ENCODE measurements at places on chromosomes 3 and 15.

DNA sequence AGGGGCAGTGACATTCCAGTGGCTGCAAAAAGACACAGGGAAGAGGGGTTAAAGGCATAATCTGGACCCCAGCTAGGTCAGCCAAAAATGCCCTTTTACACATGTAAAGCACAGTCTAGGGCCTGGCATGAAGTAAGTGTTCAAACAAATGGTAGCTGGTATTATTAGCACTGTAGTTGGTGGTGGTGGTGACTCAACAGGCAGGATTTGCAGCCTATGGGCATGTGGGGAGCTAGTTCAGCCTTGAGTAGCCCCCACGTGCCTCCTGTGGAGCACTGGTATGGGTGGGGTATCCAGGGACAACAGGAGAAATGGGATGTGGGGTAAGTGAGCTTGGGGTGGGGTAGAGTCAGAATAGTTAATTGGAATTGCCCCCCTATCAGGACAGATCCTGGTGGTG is 27.6 kb downstream of the DNASE1L3 start:
- DNase-seq = no peak

- peak; percentile 11 for DNase-seq
These were observed 89.8 kb downstream of the LRRC3B start for GRCh38 chr3:26712211-26713026.

DNA sequence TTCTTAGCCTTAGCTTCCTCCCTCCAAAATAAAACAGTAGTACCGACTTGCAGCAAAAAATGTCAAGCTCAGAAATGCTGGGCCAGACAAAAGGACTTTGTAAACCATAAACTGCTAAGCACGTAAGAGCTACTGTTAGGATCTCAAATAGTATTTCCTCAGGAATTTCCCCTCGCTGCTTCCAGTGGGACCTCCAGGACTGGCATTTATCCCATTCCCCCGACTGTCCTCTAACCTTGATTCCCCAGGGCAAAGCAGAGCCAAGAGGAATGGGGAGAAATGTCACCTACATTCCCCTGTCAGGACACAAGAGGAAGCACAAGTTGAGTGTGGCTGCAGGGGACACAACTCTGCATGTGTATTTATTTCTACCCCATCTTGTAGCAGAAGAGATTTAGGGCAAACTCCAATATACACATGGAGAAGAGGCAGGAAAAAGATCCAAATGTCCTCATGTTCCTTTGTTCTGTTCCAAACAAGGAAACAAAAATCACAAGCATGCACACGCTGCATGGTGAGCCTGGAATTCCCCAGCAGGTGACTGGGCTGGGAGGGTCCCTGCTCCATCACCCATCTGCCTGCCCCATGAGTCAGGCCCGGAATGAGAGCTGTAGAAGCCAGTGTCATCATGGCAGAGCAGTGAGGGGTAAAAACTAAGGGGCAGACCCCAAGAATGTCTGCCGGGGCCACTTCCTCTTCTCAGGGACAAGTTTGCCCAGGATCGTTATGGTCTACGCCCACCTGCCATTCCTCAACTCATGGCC is 4.2 kb downstream of the STOML1 start:
- no peak for DNase-seq

DNA sequence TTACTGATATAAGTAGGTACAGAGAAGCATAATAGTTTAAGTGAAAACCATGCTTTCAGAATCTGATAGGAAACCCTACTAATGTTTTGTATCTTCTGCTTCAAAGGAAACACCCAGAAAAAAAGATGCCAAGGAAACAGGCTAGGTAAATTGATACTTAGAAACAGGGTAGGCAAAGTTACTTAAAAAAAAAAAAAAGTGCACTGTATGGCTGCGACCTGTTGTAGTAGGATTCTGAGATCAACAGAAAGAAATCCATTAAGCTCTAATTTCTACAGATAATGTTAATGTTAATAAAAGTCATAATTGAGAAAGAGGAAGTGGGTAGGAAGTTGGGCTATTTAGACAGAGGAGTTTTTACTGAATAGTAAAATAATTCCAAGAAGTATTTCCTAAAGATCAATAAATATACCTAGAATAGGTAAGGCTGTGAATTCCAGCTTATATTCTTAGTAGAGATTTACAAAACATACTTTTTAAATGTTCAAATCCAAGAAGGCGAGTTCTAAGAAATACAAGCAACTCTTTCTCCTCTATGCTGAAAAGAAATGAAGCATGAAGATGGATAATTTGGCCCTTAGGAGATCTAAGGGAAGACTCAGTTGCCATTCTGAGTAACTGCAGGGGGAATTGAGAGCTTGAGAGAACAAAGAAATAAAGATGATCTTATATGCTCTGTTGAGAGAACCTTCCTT is 24.1 kb upstream of the STT3B start:
- DNase-seq = no peak

DNA sequence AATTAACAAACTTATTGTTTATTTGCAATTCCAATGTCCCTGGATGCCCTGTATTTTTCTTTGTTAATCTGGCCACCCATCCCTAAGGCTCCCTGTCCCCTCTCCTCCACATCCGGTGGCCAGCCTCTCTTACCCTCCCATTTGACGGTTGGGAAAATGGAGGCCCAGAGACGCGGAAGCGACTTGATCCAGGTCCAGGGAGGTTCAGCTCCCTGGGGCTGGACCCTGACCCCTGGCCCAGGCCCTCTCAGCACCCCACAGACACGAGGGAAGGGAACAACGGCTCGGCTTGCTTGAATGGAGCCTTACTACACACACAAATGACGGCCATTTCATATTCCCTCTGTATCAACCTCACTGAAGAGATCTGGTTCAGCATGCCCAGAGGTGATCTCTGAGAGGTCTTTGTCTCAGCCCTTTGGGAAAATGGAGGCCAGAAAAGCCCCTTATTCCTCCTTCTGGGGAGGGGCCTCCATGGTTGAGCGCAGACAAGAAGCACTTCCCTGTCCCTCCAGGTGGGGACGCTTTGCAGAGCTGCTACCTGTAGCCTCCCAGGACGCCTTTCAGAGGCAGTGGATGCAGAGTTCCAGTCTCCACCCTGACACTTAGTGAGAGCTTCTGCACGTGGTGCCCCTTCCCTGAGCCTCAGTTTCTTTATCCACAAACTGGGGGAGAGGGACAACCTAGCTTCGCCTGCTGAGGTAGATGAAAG is 82.1 kb downstream of the ATP2B2 start:
- DNase-seq = no peak

DNA sequence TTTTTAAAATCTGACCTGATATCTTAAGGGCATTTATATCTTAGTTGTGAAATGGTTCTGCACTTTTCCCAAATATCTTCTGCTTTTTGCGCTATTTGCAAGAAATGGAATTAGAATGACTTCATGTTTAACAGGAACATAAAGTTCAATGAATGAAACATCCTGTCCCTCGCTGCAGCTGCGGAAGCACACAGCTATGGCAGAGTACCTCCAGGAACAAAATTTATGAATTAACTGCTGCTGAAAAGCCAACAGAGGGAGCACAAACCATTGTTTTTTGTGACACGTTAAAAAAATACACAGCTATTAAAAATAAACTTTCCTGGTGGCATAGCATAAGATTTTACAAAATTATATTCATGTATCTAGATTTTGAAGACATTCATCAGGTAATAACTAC is 404.4 kb upstream of the MDFIC2 start:
- DNase-seq = no peak

- DNase-seq = no peak
These were observed 228.7 kb downstream of the WDR72 start for GRCh38 chr15:53530761-53531160.

GRCh38 chr15:78402061-78402610 is 35.9 kb upstream of the IREB2 start:
- DNase-seq = no peak

GRCh38 chr3:53525765-53526703 is 31.6 kb downstream of the CACNA1D start:
- no peak for DNase-seq

DNA sequence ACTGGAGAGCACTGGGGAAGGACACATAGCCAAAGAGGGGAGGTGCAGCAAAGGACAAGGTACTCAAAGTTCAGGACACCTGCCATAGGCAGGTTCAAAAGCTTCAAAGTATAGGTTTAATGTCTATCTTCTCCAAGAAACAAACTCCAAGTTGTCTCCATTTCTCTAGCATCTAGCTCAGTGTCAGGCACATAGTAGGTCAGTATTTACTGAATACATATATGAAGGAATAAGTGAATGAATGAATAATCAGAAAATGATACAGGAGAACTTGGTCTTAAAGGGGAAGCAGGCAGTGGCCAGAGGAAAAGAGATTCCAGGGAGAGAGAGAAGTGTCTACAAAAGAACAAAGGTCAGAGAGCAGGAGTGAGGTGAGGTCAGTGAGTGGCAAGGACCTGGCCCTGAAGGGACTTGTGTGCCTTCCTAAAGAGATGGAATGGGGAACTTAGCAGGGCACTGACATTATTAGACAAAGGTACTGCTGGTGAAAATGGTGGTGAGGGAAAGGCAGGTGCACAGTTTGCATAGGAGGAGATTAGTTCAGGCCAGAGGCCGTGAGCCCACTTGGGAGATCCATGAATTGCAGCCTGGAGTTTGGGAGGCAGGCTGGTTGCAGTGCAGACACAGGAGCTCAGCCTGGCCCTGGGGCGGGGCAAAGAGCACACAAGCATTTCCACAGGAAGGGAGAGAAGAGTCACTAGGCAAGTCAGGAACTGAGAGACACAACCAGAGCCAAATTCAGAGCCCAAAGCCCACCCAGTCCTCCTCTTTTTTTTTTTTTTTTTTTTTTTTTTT is 21.4 kb downstream of the TBC1D2B start:
- no peak for DNase-seq

Measured in cerebellar nuclear complex (tissue), 1 donor.